ENCODE measurements at places on chromosomes 2 and 18.
A peak's percentile ranks its signal among the peaks of the same experiment; 100 is the strongest.

GRCh38 chr18:61732854-61733253 lies 160.0 kb downstream of the RNF152 start:
- no peak for DNase-seq

GRCh38 chr2:230925879-230926765 lies 1.1 kb upstream of the GPR55 start:
- no peak for DNase-seq

DNA sequence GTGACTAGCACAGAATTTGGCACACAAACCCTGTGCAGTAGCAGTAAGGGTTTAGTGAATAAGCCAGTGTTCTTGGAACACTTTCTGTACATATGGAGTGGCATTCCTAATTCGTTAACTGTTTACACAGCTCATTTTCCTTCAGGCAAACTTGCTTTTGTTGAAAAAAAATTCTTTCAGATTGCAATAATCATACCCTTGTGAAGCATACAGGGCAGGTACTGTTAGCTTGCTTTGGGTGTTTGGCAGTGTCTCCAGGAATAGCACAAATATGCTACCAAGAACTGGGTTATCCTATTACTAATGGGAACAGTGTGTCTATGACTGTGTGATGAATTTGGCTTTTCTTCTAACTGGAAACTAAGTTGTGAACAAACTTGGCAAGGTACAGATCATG lies 33.4 kb downstream of the UGP2 start:
- no peak for DNase-seq

DNA sequence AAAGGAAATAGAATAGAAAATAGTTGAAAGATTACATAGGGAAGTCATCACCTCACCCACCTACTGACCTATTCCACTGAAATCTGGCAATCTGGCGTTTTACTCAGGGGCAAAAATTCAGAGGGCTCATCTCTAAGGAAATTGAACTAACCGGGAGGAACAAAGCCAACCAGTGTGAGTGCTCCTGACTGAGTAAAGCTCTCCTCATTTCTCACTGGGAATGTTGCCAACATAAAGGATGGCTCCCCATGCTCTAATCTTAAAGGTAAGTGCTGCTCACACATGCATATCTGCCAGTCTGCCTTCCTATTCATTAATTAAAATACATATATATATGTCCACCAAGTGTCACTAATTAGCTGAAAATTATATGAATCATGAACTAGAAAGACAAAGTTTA lies 13.5 kb upstream of the DOK6 start:
- no peak for DNase-seq

GRCh38 chr2:204315236-204315662 lies 230.0 kb upstream of the PARD3B start:
- DNase-seq, result no peak

DNA sequence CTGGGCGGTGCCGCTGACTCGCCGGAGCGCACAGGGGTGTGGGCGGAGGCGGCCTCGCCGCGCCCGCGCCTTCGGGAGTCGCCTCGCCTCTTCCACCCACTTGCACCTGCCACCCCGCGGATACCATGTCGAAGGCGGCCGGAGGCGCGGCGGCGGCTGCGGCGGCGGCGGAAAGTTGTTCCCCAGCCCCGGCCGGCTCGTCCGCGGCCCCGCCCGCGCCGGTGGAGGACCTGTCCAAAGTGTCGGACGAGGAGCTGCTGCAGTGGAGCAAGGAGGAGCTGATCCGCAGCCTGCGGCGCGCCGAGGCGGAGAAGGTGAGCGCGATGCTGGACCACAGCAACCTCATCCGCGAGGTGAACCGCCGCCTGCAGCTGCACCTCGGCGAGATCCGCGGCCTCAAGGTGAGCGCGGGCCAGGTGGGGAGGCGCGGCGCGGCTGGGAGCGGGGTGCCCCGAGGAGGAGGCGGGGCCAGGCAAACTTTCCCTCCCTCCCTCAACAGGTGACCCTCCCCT lies 766 bp downstream of the CCDC85A start:
- DNase-seq, result no peak

- DNase-seq, result no peak
These were observed 235.2 kb downstream of the SH3RF3 start for GRCh38 chr2:109364217-109364616.

- no peak for DNase-seq
These were observed 104.6 kb upstream of the EPHA4 start for GRCh38 chr2:221676566-221677172.

- no peak for DNase-seq
These were observed 309.5 kb upstream of the LYPD1 start for GRCh38 chr2:132979339-132980093.

DNA sequence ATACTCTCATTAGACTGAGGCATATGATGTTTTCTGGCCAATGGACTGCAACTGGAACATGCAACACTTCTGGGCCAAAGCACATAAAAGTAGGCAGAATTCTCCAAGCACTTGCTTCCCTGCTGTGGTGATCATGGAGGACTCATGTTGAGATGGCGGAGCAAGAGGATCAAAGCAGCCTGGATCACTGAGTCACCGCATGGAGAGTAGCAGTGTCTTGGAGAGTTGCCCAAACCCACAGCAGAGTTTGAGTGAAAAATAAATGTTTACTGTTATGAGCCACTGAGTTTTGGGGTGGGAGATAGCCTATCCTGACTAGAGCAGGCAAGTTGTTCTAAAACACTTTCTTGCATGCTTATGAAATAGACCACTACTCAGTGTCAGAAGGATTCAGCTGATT lies 359.5 kb downstream of the ZNF521 start:
- no peak for DNase-seq

GRCh38 chr2:70132244-70133126 lies 45.2 kb downstream of the PCBP1 start:
- DNase-seq, result no peak

GRCh38 chr2:64090264-64090663 lies 54.0 kb downstream of the PELI1 start:
- DNase-seq, result no peak

DNA sequence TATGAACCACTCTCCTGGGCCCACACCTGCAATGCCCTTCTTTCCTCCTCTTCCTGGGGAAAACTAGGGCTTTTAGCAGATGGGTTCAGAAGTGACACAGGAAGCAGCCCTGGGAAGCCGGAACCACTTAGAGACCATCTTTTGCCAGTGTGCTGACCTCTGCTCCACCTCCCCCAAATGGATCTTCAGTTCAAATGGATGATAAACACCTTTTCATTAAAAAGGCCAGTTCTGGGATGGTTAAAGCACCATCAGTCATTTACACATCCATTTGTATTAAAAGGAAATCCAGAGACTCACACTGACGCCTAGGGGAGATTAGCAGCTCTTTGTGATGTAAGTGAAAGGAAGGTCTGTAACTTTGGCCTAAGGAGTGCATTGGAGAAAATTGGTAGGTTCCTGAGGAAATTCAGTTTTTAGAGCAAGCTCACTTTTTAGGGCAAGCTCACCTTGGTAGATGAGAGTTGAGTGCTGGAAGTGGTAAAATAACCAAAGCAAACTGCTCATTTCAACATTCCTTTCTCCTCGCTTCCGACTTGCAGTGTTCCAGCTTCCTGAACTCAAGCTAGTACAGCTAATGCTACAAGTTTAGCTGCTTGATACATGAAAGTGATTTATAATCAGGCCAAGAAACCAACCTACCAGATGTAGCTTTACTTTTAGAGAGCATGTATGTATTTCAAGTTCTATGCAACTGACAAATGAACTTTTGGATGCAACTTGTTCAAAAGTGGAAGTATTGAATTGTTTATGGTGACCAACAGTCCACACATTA lies 47.7 kb downstream of the ACTR2 start:
- DNase-seq, result no peak

DNA sequence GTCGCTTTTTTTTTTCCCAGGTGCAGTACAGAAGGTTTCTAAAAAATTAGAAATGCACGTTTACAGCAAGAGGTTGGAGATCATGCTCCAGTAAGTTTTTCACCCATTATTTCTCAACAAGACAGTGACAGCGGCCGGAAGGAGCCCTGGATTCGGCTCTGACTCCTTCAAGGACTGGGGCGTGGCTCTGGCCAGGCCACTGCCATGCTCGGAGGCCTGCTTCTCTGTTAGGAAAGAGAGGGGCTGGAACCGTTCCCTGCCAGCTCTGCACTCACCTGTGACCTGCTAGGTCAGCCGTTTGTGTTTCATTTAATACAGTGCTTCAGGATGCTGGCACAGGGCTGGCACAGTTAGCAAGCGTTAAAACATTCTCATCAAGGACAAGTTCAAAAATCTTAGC lies 6.7 kb upstream of the IAH1 start:
- no peak for DNase-seq

GRCh38 chr2:226911932-226912331 lies 76.1 kb downstream of the RHBDD1 start:
- no peak for DNase-seq

DNA sequence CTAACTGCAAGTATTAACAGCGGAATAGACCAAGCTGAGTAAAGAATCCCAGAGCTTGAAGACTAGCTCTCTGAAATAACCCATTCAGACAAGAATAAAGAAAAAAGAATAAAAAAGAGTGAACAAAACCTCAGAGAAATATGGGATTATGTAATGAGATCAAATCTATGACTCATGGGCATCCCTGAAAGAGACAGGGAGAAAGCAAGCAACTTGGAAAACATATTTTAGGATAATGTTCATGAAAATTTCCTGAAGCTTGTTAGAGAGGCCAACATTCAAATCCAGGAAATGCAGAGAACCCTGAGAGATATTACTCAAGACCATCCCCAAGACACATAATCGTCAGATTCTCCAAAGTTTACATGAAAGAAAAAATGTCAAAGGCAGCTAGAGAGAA lies 17.3 kb downstream of the PFN4 start:
- no peak for DNase-seq

GRCh38 chr18:23094411-23095190 lies 40.7 kb upstream of the CABLES1 start:
- no peak for DNase-seq

DNA sequence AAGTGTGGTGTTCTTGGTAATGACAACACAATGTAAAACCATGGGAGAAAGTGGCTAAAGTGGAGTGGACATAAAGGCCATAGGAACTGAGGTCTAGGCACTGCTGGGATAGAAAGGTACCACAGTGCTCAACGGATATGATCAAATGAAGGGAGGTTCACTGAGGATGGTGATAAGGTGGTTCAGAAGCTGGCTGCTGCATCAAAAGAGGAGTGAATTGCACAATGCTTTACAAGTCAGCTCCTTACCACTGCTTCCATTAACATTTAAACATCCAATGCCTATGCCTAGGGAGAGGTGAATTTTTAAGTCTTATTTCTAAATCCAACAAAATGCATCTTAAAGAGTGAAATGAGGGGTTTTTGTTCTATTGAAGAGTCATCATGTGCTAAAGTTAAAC lies 100.1 kb upstream of the ITGB6 start:
- no peak for DNase-seq

DNA sequence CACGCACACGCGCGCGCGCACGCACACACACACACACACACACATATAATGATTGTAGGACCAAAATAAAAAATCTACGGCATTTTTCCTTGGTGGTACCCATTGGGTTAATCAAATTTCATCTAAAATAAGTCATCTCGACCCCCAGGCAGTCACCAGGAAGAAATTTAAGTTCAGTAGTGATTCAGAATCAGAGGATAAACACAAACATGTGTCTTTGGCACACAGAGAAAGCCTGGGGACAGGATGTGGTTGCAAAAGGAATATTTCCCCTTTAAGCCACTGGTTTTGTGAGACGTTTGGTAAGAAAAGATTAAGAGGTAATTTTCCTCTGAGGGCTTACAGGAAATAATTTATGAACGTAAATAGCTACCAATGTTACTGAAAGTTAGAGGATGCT lies 171.6 kb upstream of the PIEZO2 start:
- DNase-seq, result no peak

DNA sequence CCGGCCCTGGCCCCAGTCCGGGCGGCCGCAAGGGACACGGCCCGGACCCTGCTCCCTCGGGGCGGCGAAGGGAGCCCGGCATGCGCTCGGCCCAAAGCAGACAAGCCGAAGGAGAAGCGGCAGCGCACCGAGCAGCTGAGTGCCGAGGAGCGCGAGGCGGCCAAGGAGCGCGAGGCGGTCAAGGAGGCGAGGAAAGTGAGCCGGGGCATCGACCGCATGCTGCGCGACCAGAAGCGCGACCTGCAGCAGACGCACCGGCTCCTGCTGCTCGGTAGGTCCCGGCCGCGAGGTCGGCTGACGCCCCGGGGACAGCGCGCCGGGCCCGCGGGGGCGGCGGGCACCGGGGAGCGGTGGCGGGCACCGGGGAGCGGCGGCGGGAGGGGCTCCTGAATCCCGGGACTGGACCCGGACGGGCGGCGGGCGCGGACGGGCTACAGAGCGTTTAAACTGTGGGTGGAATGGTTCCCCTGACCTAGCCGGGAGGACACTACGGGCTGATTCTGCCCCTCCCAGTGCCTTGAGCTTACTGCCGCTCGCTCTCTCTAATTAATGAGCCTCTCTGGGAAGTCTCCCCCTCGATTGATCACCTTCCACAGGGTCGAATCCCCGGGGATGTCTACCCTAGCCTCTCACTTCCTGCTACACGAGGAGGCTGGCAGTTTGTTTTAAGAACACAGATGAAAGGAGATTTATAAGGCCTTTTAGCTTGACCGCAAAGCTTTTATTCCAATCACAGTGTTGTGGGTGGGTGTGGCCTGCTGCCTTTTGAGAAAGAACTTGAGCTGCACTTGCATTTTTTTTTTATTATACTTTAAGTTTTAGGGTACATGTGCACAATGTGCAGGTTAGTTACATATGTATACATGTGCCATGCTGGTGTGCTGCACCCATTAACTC lies 853 bp downstream of the GNAL start:
- no peak for DNase-seq

GRCh38 chr2:215277944-215278343 lies 33.9 kb upstream of the ATIC start:
- DNase-seq, result no peak

- no peak for DNase-seq
These were observed 799.0 kb downstream of the DCDC2C start for GRCh38 chr2:4502230-4502843.

- DNase-seq, result peak; percentile 40
These were observed 8.6 kb upstream of the IL36A start for GRCh38 chr2:112996635-112997034.

GRCh38 chr2:117956036-117956796 lies 57.7 kb downstream of the CCDC93 start:
- no peak for DNase-seq

GRCh38 chr2:158577141-158577540 lies 120.4 kb downstream of the PKP4 start:
- no peak for DNase-seq

- DNase-seq, result peak; percentile 20
These were observed at the start of gene ANXA4 for GRCh38 chr2:69741575-69742321. Gene ANXA4, plus strand, starts transcription at chr2:69742134. Its CDS starts 39,432 bp downstream, at chr2:69781566.

Measured in stimulated activated CD8-positive, alpha-beta memory T cell treated with anti-CD3 and anti-CD28 coated beads, Interleukin-4, amount 100 ng/mL, for 1 hour (primary cell).